ENCODE measurements at places on chromosomes 6 and 20.
A peak's percentile ranks its signal among the peaks of the same experiment; 100 is the strongest.

DNA sequence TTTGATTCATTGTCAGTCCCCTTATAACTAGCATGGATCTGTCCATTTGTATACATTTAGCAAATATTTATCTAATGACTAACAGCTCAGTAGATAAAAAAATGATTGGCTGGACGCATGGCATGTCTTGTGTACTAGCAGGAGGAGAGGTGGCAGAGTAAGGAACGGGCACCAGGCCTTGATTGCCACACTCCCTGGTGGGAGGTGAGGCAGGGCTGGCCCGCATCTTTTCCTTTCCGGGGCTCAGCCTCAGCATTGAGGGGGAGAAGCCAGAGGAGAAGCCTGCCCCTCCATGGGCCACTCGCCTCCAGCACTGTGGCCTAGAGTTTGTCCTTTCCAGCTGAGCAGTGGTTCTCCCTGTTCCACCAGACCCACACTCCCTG lies 84.9 kb upstream of the TMEM181 start:
- no peak for DNase-seq

DNA sequence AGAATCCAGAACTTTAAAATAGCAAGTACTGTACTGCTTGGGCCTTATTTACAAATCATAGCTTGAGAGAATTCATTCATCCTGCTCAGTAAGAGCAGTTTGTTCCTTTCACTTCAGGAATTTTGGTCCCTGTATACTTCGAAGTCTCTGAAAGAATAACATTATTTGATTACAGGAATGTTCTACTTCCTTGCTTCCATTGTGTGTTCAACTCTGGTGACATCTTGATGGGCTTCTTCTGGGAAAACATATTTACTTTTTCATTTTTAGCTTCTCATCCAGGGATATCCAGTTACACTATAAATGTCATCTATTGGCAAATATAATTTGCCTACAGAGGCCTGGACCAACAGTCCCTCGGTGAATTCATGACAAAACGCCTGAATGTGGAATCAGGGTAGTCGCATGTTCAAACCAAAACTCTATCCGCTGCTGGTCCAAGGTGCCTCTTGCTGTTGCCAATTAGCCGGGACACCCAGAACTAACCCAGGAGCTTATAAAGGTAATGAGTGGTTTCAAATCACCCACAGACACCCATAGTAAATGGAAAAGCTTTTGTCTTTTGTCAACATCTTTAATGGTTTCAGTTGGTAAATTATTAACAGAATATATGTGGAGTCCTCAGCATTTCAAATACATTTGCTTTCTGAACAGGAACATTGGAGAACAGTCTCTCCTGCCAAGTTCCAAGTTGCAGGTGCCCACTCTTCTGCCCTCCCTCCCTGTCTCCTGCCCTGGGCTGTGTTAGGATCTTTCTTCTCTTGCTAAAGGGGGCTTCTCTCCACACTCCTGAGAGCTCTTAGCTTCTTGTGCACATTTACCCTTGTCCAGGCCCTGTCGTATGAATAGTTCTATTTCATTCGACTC lies 162.5 kb upstream of the CITED2 start:
- DNase-seq = no peak

GRCh38 chr6:106163446-106163965 lies 77.4 kb downstream of the PRDM1 start:
- peak; percentile 63 for DNase-seq

DNA sequence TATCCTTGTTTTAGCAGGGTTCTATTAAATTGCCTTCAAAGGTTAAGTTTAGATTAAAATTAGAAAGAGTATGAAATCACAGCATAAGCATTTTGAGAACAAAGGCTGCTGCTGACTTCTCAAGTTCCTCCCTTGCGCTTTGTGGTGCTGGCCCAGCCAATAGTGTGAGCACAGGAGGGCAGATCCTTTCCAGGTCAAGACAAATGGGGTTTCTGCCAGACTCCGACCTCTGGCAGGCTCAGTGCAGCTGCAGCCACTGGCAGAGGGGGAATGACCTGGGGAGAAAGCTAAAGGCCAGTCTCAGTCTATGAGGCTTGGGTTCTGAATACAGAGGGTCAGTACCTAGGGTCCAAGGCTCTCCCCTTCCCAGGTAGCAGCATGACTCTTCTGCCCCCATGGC lies 27.0 kb downstream of the CLIC5 start:
- no peak for DNase-seq

DNA sequence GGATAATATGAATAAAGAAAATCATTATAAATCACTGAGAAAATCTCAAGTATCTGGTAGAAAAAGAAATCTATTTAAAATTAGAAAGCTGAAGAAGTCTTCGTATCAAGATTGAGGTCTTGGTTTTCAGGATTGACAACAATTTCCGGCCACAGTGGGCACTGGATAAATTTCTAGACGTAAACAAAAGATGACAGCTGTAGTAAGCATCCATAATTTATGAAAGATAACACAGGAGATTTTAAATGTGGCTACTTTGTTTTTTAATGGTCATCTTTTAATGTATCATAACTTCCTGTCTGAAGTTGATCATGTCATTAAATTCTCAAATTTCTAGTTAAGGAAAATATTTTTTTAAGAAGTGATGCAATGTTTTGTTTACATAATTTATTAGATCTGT lies 444.2 kb downstream of the HTR1B start:
- no peak for DNase-seq

- DNase-seq = no peak
Observed at GRCh38 chr20:46375771-46376170, 30.6 kb downstream of the ELMO2 start.

- DNase-seq = no peak
Observed at GRCh38 chr6:6688951-6689350, 100.4 kb downstream of the LY86 start.

- peak; percentile 26 for DNase-seq
Observed at GRCh38 chr6:108260126-108260808, 573 bp downstream of the SNX3 start.

- peak; percentile 25 for DNase-seq
Observed at GRCh38 chr6:88780714-88781389, 182.6 kb downstream of the RNGTT start.

- no peak for DNase-seq
Observed at GRCh38 chr6:25519856-25520255, 132.2 kb upstream of the SCGN start.

- DNase-seq = no peak
Observed at GRCh38 chr20:63420359-63421093, 51.9 kb downstream of the KCNQ2 start.

GRCh38 chr6:48085131-48085741 lies 25.8 kb downstream of the PTCHD4 start:
- DNase-seq = no peak

DNA sequence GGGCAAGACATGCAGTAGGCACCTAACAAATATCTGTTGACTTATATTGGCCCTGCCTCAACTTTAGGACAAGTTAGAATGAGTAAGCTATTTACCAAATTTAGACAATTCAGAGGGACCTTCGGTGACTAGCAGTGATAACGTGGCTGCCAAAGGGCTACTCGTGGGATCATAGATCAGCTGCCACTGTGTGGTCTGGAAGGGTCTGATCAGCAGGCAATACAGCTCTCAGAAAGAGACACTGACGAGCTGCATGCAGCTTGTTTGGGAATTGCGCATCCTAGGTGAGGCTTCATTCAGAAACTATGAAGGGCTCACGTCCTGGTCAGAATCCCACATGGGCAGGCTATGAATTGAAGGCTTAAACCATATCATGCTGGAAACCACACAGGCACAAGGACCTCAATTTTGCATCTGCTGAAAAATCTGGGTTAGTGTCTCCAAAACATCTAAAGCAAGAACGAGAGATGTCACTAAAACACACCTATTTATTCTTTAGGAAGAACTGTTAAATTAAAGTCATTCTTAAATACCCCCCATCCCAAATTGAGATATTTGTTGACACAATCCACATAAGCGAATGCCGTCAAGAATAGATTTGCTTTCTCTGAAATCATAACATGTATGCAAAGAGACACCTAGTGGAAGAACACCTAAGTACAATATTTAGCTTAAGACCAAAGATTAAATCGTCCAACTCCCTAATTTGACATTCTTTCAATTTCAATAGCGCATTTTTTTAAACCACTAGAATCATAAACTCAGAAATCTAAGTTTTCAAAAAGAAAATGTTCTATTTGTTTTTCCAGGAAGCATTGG lies 79.6 kb downstream of the IPCEF1 start:
- DNase-seq = no peak

GRCh38 chr6:167150941-167151549 lies 6.7 kb downstream of the GPR31 start:
- no peak for DNase-seq

DNA sequence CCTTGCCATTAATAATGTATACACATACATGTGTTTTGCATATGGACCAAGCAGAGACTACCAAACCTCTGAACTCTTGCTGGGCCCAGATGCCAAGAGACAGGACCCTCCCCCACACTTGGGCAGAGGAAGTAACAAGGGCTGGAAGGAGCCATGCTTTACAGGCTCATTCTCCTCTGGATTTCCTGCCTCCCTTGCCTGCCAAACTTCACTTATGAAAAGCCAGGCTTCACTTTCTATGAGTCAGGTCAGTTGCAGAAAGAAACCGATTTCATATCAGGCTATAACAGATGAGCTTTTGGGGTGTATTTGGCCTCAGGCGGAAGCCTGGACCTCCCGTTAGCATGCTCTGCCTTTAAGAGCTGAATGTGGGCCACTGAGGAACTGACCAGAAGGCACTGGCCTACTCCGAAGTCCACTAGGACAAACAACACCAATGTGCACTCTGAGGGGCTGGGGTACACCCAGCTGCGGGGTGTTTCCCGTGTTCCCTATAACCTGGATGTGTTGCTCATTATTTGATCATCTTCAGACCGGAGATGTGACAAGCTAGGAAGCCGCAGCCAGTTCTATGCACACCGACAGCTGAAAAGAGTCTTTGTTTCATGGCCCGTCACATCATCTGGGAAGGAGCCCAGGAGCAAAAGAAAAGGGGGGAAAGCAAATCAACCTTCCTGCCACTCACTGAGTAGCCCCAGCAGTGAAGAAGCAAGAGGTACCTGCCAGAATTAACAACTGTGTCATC lies 28.5 kb downstream of the HAO1 start:
- DNase-seq = no peak

GRCh38 chr6:161319231-161319630 lies 45.4 kb upstream of the AGPAT4 start:
- no peak for DNase-seq

GRCh38 chr6:1395941-1396908 lies 6.8 kb downstream of the FOXF2 start:
- DNase-seq = no peak

GRCh38 chr20:60139663-60140446 lies 181.6 kb downstream of the CDH26 start:
- DNase-seq = no peak

DNA sequence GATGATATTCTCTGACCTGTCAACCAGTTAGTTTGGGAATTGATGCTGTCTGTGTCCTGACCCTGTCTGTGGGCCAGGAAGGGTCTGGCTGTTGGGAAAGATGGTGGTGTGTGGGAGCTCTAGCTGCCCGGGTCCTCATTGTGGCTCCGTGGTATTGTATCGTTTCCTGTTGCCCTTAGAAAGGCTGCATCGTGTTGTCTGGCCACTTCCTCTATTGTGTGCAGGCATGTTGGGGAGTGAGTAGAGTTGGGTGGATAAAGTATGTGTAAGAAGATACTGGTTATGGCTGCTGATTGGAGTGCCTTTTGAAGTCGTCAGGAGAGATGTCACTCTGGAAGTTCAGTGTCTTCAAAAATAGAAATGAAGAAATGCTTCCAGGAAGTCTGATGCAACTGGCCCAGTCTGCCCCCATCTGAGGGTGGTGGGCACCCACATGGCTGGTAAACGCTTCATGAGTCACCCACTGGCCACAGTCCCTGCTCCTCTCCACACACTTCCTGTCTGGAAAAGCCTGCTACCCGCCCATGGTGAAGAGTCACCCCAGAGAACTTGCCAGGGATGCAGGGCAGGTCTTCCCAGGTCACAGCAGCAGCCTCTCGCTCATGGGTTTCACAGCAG lies 27.9 kb downstream of the PPARD start:
- peak; percentile 51 for DNase-seq

- DNase-seq = no peak
Observed at GRCh38 chr6:150306290-150306689, 62.5 kb upstream of the IYD start.
